Activated T-helper 1 cell treated with anti-CD3 and anti-CD28 coated beads, Interleukin-12 subunit alpha, Interleukin-12 subunit beta, Interleukin-2, Interleukin-4 antibody, amounts not matched to agents 30 ng/mL and 10 ng/mL and 1 ng/mL, durations not matched to agents 14 hours and 24 hours and 36 hours (primary cell): ENCODE measurements at places on chromosomes 5 and 9. TPM values are rescaled to one million over a fixed set of nuclear protein-coding genes. Genes with fewer than 3 reads are reported as not detected.

Gene HTR4
- total RNA-seq = not detected in 2 replicates

GRCh38 chr5:37771203-37771611 is 68.6 kb downstream of the GDNF start:
- DNase-seq = no peak

Gene GABBR2
- not detected in 2 replicates for total RNA-seq

Gene RANBP3L
- not detected in 2 replicates for total RNA-seq

DNA sequence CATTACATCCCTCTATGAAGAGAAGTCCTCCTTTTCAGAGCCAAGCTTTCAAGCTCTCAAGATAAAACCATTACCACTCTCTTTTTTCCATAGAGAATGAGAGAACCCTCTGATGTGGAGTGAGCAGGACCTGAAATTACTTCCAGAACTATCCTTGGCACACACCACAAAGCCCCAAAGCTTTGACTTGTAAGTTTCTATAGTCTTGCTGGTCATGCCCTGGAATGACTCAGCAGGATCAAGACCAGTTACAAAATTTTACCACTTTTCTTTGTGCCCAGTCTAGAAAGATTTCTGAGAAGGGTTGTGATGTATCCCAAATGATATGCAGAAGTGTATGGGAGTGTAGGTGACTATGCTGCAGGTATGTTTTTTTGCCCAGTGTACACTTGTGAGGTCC is 760.6 kb downstream of the TLE1 start:
- DNase-seq = no peak

Gene AFAP1L1
- not detected in 2 replicates for total RNA-seq

GRCh38 chr9:17490110-17490509 is 88.8 kb upstream of the SH3GL2 start:
- DNase-seq = no peak

Gene CNTRL
- 69.9 and 74.2 TPM in 2 replicates for total RNA-seq

Gene C7
- not detected in 2 replicates for total RNA-seq

Gene PCDHB13
- total RNA-seq = not detected in 2 replicates

GRCh38 chr5:105639068-105639467 is 2031.7 kb downstream of the EFNA5 start:
- DNase-seq = no peak

Gene TMOD1
- 0.81 and 0.86 TPM in 2 replicates for total RNA-seq

DNA sequence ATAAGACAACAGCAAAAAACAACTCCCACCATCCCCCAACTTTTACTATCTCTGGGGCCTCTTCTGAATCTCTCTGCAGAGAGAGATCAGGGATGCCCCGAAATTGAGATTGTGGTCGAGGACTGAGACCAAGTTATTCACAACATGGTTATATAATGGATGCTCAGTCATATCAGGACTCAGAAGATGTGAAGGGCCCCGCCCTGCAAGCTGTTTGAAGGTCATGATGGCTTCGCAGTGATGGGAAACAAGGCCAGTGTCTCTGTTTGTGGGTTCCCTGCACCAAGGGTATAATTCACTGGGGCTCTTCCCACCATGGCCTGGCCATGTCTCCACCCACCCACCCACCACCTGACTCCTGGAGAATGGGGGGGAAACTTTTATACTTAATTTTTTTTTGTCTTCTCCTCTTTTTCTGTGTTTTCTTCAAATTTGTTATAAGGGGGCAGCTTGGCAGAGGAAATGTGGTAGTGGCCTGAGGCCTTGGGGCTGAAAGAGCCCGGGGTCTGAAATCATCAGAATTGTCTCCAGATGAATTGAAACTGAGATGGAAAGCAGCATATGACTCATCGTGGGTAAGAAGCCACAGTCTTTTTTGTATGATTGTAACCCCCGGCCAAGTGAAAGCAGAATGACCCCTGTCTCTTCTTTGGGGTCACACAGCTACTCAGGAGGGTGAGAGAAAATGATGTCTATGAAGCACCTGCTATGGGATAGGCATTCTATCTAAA is 15.0 kb upstream of the TEX48 start:
- DNase-seq = peak; percentile 80

Gene ZNF366
- not detected in 2 replicates for total RNA-seq

DNA sequence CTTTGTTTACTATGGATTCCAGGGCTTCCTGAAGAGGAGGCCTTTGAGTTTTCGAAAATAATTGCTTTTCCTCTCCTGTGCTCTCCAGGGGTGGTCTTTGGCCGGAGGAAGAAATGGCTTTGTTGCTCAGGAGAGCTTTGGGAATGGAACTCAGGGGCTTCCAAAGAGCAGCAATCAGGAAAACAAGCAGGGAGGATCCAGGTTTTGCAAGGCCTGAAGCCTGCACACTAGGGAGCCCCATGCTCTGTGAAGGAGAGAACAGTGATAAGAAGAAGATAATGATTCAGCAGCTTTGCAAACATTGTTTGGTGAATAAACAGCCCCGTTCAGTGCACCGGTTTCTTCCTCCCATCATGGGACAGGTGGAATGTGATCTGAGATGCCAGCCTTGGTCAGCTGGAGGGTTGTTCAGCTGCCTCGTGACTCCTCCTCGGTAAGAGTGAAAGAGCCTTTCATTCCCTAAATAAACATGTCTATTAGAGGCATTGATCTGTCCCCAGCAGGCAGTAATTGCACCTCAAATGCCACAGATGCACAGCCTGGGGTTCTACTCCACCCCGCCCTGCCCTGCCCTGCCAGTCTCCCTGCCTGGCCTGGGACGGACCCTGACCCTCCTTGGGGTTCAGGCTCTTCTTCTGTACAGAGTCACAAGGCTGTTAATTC is 11.5 kb upstream of the ALDH1B1 start:
- DNase-seq = no peak

GRCh38 chr5:122112733-122113558 is 16.4 kb upstream of the ZNF474 start:
- DNase-seq = no peak

- DNase-seq = no peak
These were observed 76.3 kb upstream of the PTGER4 start for GRCh38 chr5:40603378-40603777.

DNA sequence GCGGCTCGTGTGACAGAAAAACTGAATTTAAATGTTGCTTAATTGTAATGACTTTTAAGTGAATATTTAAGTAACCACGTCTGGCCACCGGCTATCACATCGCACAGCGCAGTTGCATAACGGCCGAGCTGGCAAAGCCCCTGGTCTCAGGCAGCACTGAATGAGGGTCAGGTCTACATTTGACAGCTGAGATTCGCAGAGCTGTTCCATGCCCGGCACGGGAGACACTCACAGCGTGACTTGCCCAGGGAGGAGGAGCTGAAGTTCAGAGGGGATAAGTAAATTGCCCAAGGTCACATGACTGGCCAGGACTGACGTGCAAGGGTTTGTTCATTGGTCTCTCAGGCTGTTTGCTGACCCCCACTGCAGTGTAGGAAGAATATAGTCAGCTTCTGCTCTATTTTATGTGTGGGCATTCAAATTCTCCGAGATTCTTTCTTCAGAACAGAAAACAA is 17.4 kb upstream of the COL5A1 start:
- DNase-seq = no peak

Gene IL33
- not detected in 2 replicates for total RNA-seq

Gene SLC25A2
- 0.20 and 0.57 TPM in 2 replicates for total RNA-seq

DNA sequence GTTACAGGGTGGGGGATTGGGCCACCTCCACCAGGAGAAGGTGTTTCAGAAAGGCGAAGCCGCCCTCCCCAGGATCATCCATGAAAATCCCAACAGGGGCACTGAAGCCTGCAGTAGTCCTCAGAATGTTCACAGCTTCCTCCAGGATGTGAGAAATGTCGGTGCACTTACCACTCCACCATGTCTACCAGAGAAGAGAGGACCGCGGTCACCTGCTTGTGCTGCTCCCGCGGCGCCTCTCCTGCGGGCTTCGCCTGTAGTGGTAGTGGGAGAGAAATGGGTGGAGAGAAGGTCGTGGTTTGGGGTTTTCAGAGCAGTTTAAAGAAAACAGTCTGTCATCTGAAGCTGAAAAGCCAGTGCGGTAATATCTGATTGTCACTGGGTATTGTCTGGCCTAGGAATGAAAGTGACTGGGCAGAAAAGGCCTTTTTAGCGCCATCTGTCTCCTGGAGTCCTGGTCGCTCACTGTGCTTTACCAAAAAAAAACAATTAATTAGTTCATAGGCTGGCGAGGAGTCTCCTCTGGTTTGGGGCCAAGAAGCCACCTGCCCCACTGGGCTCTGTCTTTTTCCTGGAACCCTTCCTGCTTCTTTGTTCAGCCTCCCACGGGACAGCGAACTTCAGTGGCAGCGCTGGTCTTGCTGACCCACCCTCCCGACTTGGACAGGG is 23.0 kb upstream of the PPP1R26 start:
- DNase-seq = no peak

- DNase-seq = no peak
These were observed 9.1 kb downstream of the EPB41L4B start for GRCh38 chr9:109311731-109312130.

- DNase-seq = no peak
These were observed 53.5 kb upstream of the TAF11L2 start for GRCh38 chr5:17444496-17444895.

Gene LCNL1
- not detected in 2 replicates for total RNA-seq

- DNase-seq = no peak
These were observed 14.3 kb upstream of the GABRP start for GRCh38 chr5:170769246-170769645.

- DNase-seq = no peak
These were observed 158.5 kb downstream of the TRPM6 start for GRCh38 chr9:74729136-74729695.

- DNase-seq = no peak
These were observed 9.5 kb downstream of the AQP3 start for GRCh38 chr9:33437898-33438297.
